ENCODE measurements at places on chromosomes 12 and 14.

DNA sequence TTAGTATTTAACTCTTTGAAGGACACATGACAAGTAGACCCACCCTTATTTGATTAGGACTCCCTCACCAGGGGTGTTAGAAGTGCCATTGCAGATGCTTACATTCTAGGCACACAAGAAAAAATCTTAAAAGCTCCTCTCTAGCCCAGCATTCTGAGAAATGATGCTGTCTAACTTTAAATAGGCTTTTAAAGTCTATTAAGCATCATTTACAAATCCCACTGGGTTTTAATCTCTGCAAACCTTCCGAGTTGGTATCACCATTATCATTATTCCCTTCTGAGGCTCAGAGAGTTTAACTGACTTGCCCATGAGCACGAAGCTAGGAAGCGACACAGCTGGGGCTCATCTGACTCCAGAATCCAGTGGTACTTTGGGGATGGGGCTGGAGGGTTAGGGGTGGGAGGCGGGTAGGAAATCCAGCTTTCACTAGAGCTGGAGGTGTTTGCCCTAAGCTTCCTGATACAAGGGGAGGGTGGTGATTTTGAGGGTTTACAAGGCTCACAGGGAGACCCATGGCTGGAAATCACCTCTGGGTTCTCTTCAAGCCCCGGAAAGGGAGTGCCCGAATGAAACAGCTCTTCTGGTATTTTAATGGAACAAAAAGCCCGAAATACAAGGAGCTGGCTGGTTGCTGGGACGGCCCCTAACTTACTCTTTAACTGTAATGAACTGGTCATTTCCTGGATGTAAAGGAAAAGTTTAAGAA lies 109.2 kb upstream of the FUT8 start:
- DNase-seq: no peak

GRCh38 chr12:83121897-83122622 lies 435.4 kb downstream of the TMTC2 start:
- DNase-seq: no peak

DNA sequence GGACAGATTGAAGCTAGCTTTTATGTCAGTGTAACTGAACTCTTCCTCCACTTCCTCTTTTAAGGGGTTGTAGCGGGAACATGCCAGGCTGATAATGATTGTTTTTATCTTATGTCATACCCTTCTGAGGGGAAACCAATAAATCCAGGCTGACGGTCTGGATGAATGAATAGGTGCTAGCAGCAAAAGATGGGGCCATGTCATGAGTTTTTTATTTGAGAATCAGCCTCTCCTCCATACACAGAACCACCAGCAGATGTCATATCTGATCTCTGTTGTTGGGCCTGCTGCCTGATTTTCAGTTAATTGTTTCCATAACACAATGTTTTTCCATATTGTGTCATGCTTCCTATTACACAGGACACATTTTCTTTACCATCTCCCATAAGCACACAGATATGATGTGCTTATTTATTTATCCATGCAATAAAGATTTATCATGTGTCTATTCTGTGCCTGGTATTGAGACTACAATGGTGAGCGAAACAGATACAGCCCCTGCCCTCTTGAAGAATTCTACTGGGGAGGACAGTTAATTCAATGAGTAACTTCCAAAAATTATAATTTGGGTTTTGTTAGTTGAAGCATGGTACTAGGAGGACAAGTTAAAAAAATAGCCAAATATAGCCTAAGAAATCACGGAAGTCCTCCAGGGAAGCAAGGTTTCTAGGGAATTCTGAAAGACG lies 33.6 kb upstream of the CRY1 start:
- DNase-seq: no peak

DNA sequence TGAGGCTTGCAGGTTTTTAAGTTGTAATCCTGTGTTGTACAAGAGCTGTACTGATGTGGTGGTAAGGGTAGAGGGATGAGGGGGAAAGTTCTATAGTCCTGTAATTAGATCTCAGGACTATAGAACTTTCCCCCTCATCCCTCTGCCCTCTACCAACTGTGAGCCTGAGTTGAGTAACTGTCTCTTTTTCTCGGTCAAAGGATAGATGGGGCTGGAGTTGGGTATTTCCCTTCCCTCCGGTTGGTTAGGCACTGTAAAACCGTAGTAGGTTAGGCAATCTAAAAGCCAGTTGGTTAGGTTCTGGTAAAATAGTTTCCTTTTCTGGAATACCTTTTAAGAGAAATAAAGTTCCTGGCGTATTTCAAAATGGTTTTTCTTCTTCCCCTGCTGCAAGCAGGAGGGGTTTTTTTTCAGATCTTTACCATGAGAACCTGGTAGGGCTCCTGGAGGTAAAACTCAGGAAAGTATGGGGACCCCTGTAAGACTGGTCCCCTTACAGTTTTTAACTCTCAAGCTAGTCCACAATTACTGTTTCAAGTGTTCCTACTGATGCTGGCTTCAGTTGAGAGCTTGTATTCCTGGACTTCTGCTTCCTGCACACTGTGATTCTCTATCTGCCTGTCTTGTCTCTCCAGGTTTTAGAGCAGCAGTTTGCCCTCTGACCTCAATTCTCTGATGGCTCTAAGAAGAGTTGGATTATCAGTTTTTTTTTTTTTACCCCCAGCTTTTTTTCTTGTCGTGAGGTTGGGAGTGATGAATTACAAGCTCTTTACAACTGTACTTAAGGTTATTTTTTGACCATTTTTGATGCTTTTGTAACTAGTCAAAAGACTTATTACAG lies 58.7 kb downstream of the FUT8 start:
- DNase-seq: no peak

GRCh38 chr14:32318087-32318795 lies 10.9 kb upstream of the AKAP6 start:
- DNase-seq: no peak

GRCh38 chr12:19683178-19683927 lies 244.1 kb downstream of the AEBP2 start:
- DNase-seq: no peak

- no peak for DNase-seq
Observed at GRCh38 chr12:104337030-104337558, 33.6 kb downstream of the EID3 start.

GRCh38 chr12:75714462-75715322 lies 203.3 kb upstream of the KRR1 start:
- DNase-seq: no peak

- DNase-seq: no peak
Observed at GRCh38 chr12:49533331-49533730, 5.5 kb upstream of the KCNH3 start.

DNA sequence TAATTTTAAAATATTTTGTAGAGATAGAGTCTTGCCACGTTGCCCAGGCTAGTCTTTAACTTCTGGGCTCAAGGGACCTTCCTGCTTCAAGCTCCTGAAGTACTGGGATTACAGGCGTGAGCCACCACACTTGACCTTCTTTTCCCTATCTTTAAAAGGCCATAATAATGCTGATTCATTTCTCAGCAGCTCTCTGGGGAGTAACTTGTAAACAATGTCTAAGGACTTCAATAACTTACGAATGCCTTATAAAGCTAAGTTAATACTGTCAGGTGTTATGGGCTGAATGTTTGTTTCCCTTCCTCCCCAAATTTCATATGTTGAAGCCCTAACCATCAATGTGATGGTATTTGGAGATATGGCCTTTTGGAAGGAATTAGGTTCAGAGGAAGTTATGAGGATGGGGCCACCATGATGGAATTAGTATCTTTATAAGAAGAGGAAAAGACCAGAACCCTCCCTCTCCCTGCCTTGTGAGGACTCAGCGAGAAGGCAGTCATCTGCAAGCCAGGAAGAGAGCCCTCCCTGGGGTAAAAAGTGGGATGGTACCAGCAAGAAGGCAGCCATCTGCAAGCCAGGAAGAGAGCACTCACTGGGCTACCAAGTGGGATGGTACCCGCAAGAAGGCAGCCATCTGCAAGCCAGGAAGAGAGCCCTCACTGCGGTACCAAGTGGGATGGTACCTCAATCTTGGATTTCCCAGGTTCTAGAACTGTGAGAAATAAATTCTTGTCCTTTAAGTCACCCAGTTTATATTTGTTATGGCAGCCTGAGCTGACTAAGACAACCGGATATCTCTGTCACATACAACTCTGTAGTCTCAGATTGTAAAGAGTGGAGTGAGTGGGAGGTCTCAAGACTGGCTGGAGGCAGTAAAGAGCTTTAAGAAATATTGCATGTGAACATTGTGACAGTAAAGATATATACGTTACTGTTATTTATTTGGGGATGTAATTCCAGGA lies 16.3 kb upstream of the YBX3 start:
- no peak for DNase-seq

- no peak for DNase-seq
Observed at GRCh38 chr14:68474741-68475140, 318.1 kb downstream of the ZFP36L1 start.

GRCh38 chr14:70425354-70425753 lies 8.5 kb upstream of the SYNJ2BP start:
- no peak for DNase-seq

DNA sequence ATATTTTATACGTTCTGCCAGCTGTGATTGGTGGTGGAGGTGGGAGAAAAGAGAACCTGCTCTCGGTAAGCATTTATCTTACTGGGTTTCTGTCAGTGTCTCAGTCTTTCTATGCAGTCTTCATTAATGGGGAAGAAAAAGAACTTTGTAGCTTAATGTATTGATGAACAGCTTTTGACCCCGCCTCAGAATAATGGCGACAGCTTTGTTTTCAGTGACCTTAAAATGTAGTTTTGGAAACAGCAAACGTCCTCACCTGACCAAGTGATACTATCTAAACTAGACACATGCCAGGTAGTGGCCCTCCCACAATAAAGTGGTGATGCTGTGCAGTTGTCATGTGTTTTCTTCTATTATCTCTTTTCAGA lies 1.4 kb downstream of the DACT1 start:
- DNase-seq: no peak

DNA sequence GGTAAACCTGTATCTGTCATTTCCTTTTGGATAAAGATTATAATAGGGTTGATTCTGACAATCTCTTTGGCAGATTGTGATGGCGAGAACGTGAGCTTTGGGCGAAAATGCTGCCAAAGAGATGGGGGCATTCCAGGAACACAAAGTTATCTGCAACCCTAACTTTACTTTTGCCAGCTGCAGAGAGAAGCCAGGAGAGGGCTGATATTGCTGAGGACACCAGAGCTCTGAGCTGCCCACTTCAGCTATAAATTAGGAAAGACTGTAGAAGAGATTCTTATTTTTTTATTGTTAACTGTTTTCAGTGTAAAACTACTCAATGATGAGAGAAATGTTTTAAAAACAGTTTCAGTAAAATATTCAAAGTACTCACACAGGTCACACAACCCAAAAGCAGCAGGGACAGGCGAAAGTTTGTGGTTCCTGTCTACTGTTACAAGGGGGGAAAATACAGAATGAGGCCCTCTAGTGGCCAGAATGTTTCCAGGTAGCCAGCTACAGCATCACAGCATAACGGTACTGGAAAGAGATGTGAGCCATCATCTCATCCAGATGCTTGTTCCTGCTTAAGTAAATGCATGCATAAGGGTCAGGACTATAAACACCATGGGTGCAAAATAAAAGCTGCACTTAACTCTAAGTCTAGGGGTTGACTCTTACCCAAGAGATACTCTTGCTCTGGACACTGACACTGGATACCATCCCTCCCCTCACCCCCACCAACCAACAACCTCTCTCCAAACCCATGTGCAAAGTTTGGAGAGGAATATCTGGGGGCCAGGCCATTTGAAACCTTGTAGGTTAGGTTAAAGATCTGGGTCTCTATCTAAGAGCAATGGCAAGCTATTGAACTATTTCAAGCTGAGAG lies 498.4 kb downstream of the RMST start:
- DNase-seq: no peak

DNA sequence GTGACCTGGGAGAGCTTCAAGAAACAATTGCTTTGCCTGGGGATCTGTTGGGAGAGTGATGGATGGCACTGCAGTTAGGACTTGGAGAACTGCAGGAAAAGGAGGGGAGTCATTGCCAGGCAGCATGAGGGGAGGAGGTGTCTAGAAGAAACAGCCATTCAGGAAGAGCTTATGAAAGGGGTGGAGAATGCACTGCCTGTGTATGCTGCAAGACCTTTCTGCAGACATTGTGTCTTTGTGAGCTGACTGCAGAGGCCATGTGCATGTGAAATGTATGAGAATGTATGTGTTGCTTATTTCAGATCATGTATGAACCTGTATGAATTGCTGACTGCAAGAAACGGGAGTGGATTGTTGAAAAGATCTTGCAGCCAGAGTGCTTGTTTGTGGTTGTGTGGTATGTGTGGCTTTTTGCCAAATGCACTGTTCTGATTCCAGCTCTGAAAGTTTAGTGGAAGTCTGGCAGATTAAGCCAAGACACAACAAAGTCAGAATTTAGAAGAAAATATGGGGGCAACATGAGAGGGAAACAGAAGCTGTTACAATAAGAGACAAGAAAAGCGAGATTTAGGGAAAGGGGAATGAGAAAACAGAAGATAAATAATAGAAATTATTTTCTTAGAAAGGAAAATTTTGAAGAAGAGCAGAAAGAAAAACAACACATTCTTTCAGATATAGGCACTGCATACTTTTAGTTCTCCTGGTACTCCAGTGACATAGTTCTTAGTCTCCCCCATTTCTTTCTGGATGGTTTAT lies 9.8 kb upstream of the RIMKLB start:
- no peak for DNase-seq

DNA sequence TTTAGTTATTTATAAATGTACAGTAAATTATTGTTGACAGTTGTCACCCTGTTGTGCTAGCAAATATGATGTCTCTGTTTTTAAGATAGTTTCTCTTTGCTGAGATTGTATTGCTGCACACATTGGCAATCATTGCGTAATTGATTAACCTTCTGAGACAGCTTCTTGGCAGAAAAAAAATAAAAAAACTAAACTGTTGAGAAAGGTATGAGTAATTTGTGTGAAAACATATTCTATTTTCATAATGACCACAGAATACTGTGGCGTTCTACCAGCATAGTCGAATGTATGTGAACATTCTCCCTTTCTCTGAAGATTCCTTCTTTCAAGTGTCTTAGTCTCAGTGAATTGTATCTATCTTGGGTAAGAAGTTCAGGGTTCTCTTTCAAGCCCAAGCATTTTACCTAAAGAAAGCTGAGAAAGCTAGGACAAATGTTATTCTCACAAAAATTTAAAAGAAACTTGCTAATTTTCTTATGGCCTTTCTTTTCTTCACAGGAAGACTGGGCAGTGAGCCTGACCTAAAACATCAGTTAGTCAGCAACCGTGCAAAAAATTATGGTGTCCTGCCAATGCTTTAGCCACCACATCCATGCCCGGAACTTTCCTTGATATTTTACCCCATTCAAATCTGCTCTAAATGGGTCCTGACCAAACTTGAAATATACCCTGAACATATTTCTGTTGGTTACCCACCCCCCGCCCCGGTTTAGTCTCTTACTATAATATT lies 69.0 kb upstream of the REP15 start:
- no peak for DNase-seq

- no peak for DNase-seq
Observed at GRCh38 chr14:37411079-37411735, 183.8 kb downstream of the FOXA1 start.

DNA sequence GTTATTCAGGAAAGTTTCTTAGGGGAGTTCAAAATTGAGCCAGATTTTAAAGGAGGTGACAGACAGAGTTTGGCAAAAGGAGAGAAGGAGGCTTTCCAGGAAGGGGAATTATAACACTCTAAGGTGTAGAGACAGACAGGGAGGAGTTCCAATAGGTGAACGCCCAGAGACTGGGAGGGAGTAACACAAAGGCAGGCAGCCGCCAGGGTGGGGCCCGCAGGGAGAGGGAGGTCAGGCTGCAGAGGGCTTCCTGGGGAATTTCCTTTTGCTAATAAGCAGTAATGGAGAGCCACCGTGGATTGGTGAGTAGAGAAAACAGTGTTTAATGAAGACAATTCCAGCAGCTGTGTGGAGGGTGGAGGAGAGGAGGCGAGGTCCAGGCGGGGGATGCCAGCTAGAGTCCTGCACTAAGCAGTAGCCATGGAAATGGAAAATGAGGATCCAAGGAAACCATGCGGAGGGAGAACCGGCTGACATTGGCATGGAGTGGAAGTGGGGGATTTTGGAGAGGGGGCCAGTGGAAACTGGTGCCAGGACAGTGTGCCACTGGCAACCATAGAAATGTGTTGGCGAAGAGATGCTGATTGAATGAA lies 22.2 kb downstream of the GRIN2B start:
- no peak for DNase-seq

Measured in NK-92 treated with Interleukin-12 subunit alpha and Interleukin-12 subunit beta, amount 100 ng/mL, for 24 hours (cell line).